Fibroblast of lung (primary cell): ENCODE measurements at places on chromosomes 3 and 15. TPM values are rescaled to one million over a fixed set of nuclear protein-coding genes. Genes with fewer than 3 reads are reported as not detected.

Gene TAGLN3
- polyA plus RNA-seq = 0.10 and 1.2 TPM in 2 replicates

Gene MYO5C
- 0.05 and 0.07 TPM in 2 replicates for polyA plus RNA-seq

Gene GABRR3
- polyA plus RNA-seq = not detected in 2 replicates

Gene CHCHD6
- polyA plus RNA-seq = 9.5 and 13.0 TPM in 2 replicates

Gene ASB14
- polyA plus RNA-seq = not detected in 2 replicates

Gene DUOXA2
- not detected in 2 replicates for polyA plus RNA-seq

Gene PIF1
- 5.1 and 5.2 TPM in 2 replicates for polyA plus RNA-seq

Gene AGBL1
- polyA plus RNA-seq = not detected in 2 replicates

DNA sequence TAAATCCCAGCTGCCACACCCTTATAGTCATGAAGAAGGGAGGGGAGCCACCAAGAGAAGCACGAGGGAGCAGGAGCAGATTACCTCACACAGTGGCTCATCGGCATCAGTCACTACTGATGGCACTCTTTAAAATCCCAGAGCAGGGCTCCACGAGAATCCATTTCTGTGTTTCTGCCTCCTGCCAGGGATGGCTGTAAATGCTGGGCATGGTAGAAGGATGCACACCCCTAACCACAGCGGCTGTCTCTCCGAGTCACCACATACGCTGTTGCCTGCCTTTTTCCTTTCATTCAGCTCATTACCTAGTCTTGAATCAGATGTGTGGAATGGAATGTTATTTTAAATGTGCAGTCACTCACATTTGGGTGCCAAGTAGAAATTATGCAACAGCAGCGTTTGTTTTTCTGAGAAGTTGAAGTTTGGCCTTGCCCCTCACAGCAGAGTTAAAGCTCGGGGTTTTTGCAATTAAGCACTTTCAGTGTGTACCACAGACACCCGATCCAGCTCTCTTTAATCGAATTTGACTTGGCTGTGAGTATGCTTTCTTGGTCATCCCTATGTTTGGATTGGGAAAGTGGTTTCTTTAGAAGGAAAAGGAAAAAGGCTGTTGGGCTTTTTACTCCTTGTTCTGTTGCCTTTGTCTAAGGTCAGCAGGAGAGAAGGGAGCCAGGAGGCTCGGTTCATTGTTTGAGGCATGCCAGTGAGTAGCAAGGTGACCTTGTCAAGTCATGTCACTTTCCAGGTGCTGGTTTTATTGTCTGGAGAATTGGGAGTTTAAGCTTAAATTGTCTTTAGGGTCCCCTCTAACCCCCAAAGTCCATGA is 284.2 kb upstream of the TPM1 start:
- peak; percentile 97 for DNase-seq

- peak; percentile 94 for DNase-seq
These were observed 2.6 kb upstream of the PLOD2 start for GRCh38 chr3:146163584-146163983.

DNA sequence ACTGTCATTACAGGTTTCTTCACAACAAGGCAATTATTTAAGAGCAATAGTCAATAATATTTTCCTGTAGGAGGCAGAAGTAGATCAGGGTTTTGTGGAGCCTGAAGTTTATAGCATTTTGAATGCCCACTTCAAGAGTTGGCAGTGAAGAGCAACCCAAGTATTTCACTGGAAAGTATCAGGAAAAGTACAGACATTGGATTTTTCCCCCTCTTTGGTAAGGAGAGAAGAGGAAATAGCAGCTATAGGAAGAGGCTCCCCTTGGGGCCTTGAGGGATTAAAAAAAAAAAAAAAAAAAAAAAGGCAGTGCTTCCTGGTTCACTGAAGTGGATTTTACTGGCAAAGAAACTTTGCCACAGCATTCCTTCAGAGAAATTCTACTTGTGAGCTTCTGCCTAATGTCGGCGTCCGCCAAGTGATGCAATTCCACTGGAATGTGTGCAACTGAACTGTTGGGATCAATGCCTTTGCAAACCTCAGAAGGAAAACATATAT is 5.7 kb upstream of the CNTN6 start:
- DNase-seq = peak; percentile 97

- DNase-seq = no peak
These were observed 18.4 kb downstream of the ZNF860 start for GRCh38 chr3:31999907-32000439.

- peak; percentile 25 for DNase-seq
These were observed 49.2 kb upstream of the NMD3 start for GRCh38 chr3:161171639-161172552.

- no peak for DNase-seq
These were observed 32.7 kb downstream of the CCNL1 start for GRCh38 chr3:157127268-157127667.
